ENCODE measurements at places on chromosomes 3 and 15.

DNA sequence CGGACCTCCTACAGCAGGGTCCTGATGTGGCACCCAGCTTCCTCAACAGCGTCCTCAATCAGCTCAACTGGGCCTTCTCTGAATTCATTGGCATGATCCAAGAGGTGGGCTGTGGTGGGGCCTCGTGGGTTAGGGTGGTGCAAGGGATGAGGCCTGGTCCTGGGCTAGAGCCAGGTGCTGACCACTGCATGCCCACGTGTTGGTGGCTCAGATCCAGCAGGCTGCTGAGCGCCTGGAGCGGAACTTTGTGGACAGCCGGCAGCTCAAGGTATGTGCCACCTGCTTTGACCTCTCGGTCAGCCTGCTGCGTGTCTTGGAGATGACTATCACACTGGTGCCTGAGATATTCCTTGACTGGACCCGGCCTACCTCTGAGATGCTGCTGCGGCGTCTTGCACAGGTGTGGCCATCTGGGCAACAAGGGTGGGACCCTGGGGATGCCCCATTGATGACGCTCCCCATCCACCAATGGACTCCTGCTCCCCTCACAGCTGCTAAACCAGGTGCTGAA is 3.8 kb downstream of the AMIGO3 start:
- no peak for DNase-seq

DNA sequence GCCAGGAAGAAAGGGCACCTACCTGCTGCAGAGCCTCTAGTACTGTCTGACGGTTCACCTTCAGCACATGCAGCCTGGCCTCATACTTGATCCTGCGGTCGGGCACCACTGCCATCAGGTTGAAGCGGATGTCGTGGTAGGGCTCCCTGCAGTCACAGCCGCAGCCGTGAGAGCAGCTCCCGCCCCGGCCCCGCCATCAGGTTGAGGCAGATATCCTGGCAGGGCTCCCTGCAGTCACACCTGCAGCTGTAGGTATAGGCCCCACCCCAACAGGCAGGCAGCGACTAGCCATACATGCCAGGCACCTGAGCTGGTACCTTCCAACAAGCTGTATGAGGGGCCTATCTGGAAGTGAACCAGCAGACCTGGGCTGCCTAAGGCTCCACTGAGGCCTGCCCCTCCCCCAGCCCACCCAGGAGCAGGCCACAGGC is 38.7 kb downstream of the SEMA3G start:
- no peak for DNase-seq

- no peak for DNase-seq
Measured at GRCh38 chr15:50964075-50964474, 55.6 kb downstream of the AP4E1 start.

DNA sequence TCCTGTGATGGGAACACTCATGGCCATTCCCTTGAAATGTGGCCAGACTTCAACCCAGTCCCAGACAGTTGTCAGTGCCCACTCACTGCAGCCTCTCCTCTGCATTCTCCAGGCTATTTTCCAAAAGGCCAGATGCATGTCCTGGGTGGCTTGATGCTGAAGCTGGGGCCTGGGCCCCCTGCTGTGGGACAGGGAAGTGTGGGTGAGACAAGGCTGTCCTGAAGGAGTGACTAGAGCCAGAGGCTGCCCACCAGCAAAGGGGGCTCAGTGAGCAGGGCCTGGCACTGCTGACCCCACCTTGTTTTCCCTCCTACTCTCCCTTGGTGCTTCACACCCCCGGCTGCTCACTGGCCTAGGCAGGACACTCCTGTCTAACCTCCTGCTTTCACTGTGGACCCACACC is 11.9 kb downstream of the CISH start:
- DNase-seq, result no peak

- DNase-seq, result no peak
Measured at GRCh38 chr15:33089878-33090757, 104.4 kb downstream of the FMN1 start.

Data from iPS DF 6.9 (cell line).